Smooth muscle cell of the brain vasculature (primary cell): ENCODE measurements at places on chromosomes 6 and 20.

- DNase-seq, result peak; percentile 66
Observed at GRCh38 chr6:134422426-134423231, 104.7 kb upstream of the SGK1 start.

- no peak for DNase-seq
Observed at GRCh38 chr6:107532706-107533105, 42.8 kb downstream of the SOBP start.

DNA sequence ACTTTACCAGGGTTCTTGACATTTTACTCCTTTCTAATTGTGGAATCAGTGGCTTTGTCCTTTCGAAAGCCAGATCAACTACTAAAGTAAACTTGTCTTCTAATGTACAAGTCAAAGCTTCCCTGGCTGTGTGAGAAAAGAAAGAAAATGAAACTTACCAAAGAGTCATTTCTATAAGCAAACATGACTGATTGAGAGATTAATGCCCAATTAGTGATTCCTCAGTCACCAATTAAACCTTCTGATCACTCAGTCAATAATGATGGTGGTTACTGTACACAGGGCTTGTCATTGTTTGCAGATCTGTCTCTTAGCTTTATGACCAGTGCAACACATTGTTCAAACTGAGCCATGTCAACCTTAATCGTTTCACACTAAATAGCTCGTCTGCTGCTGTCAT, 1168.4 kb upstream of the CITED2 start:
- no peak for DNase-seq

DNA sequence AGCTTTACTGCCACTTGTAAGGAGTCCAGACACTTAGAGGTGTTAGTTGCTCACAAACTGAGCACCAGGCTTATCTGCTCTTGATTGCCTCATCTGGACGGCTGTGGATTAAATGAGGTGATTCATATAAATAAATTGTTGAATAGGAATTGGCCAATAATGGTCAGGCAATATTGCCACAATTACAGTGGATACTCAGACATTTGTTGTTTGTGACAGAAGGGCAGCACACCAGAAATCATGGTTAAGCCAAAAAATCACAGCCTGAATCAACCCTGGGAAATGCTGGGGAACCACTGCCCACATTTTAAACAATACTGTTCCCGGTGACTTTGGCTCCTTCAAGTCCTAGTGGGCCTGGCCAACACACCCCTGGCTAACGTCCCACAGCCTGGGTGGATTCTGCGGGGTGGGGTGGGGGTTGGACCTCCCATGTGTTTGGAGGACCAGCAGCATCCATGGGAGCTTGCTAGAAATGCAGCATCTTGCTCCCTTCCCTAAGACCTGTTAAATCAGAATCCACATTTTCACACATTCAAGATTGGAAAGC, 29.5 kb upstream of the SPDEF start:
- DNase-seq, result no peak

- DNase-seq, result no peak
Observed at GRCh38 chr20:14445310-14445709, 107.9 kb upstream of the FLRT3 start.

DNA sequence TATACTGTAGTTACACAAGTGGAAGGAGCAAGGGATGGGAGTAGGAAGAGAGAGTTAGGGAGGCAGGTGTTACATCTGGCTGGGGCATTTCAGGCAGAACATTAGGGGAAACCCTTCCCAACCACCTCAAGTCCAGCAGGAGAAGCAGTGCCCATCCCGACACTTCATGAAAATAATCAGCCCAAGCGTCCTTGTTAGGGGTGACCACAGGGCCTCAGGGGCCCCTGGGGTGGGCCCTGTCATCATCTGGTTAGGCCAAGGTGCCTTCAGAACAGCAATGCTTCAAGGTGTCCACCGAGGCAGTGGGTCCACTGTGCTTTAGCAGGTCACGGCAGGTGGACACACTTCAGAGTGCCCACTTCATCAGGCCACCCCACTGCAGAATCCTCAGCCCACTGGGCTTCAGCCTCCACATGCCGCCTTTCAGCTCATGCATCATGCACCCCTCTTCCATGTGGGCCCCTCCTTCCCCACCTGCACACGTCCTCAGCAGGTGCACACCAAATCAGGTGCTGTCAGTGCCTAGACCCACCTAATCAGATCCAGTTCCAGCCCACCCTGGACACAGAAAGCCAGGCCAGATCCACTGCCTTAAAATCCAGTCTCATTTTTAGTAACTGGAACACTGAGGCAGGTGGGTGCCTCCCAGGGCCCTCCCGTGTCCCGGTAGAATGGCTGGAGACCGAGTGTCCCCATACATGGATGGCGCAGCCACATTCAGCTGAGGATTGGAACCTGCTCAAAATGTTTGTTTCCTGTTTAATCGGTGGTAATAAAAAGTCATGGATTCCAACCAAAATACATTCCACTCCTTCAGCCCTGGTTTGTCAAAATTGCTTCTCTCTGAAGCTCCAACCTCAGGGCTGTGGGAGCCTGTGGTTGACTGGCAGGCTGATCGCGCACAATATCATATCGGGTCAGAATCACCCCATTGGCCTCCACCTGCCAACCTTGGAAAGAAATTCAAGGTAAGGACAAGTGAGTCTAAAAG, 99.5 kb downstream of the ANKRD60 start:
- no peak for DNase-seq

GRCh38 chr6:151551223-151551857, 57.5 kb downstream of the CCDC170 start:
- no peak for DNase-seq
